ENCODE measurements at places on chromosomes 7 and 10.

- DNase-seq, result no peak
Measured at GRCh38 chr10:125133696-125134482, 26.5 kb downstream of the CTBP2 start.

- DNase-seq, result no peak
Measured at GRCh38 chr7:10790910-10791309, 182.8 kb upstream of the PHF14 start.

GRCh38 chr10:70190581-70190980 lies 20.3 kb upstream of the SAR1A start:
- no peak for DNase-seq

- no peak for DNase-seq
Measured at GRCh38 chr10:63671317-63671937, 150.2 kb downstream of the REEP3 start.

- DNase-seq, result no peak
Measured at GRCh38 chr10:4215485-4215884, 430.5 kb upstream of the KLF6 start.

DNA sequence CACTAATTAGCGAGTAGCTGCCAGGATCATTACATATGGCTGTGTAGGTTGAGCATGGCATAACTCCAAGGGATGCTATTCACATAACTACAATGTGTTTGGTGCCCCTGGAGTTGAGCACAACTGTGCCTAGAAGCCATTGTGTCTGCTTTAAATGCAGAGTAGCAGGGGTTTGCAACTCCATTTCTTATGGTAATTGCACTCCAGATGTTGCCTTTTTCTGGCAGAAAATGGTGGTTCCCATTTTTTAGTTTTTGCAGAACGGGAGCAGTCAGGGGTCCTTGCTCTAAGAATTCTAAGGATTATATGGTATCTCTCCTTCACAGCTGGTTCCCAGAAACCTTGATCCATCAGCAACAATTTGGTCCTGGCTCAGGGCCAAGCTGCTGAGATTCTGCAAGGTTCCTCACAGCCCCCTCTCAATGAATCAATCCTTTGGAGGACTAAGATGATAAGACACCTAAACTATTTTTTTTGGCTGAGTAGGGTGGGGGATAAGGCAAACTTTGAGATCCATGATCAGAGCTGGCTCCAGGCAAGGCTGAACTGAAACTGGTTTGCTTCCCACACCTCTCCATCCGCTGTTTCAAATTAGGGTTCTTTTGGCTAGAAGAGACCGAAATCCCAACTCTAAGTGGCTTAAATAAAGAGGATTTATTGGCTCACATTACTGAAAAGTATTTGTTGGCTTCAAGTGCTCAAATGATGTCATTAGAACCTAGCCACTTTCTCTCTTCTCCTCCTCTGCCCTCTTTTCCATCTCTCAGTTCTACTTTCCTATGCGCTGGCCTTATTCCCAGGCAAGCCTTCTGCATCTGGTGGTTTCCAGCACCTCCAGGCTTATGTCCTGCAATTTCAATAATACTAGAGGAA lies 97.5 kb upstream of the CCDC6 start:
- DNase-seq, result no peak

DNA sequence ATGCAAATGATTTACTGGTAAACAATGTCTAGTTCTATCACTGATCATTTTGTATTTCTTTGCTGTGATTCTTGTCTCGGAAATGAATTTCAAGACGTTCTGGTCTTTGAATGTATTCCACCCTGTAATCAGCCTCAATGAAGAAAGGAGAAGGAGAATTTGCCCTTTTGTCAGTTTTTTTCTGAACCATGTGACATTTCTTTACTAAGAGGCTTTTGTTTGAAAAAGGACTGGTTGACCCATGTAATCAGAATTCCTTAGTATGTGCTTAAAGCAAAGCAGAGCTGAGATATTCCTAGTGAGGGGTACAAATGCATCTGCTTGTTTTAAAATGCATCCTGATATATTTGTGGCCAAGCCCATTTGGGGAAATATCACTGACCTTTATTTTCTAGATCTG lies 581.6 kb downstream of the ETV1 start:
- no peak for DNase-seq

- DNase-seq, result no peak
Measured at GRCh38 chr7:68162712-68163111, 1166.1 kb downstream of the TYW1 start.

GRCh38 chr7:83947260-83947659 lies 247.3 kb downstream of the SEMA3A start:
- DNase-seq, result no peak

DNA sequence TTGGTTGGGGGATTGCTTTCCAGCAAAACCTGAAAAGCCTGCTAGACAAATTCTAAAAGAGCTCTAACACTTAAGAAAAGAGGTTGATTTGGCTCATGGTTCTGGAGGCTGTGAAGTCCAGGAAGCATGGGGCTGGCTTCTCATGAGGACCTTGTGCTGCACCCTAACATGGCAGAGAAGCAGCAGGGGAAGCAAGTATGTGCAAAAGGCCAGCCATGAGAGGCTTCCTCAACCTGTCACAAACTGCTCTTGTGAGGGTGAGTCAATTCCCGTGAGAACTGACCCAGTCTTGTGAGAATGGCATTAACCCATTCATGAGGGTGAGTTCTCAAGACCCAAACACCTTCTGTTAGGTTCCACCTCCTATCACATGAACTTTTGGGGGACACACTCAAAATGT lies 54.3 kb upstream of the IGFBP3 start:
- DNase-seq, result no peak

All from immature natural killer cell (primary cell).